ENCODE measurements at places on chromosomes 2 and 18.

GRCh38 chr2:6924101-6924923, 7.1 kb downstream of the RNF144A start:
- no peak for DNase-seq

DNA sequence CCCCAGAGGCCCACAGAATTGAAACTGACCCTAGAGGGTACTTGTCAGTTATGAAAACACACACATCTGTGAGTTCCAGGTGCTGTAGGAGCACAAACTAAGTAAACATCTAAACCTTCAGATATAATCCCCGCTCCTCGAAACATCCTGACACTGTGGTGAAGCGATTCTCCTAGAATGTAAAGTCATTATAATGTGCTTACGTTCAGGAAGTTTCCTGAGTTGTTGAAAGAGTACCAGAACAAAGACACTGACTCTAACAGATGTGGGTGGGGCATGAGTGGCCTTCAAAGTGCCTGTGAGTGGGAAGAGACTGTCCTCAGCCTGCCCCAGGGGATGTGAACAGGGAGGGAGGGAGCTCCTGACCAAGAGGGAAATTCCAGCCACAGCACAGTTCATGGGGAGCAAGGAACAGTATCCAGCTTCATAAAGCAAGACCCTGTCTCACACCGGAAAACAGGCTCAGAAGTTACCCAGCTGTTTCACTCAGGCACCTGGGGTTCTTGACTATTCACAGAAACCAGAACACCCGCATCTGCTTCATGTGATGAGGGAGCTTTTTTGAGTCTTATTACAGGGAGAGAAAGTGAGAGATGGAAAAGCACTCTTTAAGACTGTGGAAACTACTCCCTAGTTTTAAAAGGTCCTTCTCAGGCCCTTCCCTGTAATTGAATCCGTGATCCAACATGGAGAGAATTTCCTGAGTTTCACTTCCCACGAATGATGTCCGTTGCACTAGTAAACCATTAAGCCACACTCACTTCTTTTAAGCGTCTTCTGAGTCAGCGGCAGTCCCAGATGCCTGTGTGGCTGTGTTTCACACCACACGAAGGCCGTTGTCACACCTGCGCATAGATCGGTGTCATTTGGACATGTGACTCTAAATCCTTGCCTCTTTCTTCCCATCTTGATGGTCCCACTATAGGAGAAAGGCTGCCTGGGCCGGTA, 88.6 kb upstream of the EML6 start:
- DNase-seq: no peak

- no peak for DNase-seq
Measured at GRCh38 chr2:181396256-181397123, 60.7 kb upstream of the ITGA4 start.

- DNase-seq: no peak
Measured at GRCh38 chr2:54697934-54698333, 25.5 kb upstream of the EML6 start.

- DNase-seq: no peak
Measured at GRCh38 chr2:179483131-179483530, 218.5 kb upstream of the SESTD1 start.

DNA sequence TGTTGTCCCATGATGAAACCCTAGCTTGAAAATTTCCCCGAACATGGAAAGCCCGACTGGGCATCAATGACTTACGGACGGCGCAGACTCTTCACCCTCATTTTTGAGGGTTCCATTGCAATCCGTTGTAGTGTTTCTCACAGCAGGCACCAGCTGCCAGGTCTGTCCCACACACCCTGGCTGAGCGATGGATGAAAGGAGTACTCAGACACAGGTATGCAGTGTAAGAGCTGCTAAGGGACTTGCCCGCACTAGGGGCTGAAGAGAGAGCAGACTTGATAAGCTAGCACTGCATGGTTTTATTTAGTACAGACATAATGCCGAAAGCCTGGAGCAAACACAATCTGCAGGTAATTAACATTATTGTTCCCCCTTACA, 15.8 kb downstream of the DYNAP start:
- DNase-seq: no peak

- DNase-seq: no peak
Measured at GRCh38 chr2:118403658-118404451, 315.6 kb downstream of the INSIG2 start.

DNA sequence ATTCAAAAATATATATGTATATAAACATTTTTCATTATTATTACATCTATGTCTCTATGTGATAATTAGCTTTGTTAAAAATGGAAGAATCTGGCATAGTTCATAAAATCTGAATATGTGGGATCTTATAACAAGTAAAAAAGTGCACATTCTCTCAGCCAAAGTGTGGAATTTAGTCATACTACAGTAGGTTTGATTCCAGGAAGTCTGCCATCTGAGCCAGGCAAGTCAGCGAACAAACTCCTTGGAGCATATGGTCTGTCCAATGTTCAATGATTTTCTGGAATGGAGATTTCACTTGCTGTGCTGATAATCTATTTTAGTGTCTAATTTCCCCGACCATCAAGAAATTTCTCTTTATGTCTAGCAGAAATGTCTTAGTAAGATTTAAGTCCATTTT, 1033.2 kb upstream of the NXPH2 start:
- DNase-seq: no peak

- no peak for DNase-seq
Measured at GRCh38 chr2:72271766-72272641, 124.3 kb upstream of the CYP26B1 start.

- DNase-seq: no peak
Measured at GRCh38 chr2:173323371-173323770, 31.3 kb upstream of the CDCA7 start.

DNA sequence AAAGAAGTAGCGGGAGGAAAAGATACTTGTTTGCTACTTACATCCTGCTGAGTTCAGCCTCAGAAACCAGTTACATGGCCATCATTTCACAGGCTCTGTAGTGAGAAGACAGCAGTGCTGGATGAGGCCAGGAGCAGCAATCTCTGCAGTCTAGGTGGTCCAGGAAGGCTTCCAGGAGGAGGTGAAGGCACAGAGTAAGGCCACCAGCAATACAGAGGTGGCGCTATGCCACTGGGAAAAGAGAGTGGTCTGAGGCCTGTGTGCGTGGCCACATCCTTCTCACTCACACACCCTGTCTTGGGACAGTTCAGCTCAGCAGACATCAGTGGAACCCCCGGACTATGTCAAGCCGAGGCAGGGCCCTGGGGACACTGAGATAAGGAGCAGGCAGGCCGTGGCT, 162.7 kb downstream of the KLHL29 start:
- no peak for DNase-seq

DNA sequence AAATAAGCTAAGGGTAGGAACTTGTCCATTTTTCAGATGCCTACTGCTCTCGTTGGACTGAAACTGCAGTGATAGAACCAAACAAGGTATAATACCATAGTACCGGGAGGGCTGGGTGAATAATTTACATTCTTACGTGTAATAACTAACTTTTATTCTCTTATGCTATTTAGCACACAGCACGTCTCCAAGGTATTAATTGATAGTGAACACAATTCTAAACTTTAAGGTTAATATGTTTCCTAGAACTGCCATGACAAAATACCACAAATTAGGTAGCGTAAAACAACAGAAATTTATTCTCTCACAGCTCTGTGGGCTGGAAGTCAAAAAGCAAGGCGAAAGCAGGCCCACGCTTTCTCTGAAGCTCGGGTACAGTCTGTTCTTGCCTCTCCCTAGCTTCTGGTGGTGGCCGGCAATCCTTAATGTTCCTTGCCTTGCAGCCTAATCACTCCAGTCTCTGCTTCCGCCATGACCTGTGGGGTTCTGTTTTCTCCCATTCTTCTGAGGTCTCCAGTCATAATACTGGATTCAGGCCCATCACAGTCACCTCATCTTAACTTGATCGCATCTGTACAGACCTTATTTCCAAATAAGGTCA, 5.6 kb upstream of the BCL2 start:
- no peak for DNase-seq

DNA sequence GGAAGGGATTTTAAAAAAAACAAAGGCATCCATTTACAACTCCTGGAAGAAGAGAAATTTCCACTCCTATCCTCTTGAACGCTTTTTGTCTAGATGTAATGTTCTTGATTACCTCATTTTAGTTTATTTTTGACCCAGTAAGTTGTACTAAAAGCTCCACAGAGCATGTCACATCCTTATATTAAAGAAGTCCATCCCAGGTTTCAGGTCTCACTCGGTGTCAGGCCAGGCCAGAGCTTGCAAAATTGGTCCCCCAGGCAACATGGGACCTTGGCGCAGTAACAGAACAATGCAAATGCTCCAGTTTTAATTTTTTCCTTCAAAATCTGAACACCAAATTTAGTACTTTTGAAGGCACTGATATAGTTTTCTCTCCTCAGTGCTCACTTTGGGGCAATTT, 218.4 kb upstream of the REV1 start:
- DNase-seq: no peak

DNA sequence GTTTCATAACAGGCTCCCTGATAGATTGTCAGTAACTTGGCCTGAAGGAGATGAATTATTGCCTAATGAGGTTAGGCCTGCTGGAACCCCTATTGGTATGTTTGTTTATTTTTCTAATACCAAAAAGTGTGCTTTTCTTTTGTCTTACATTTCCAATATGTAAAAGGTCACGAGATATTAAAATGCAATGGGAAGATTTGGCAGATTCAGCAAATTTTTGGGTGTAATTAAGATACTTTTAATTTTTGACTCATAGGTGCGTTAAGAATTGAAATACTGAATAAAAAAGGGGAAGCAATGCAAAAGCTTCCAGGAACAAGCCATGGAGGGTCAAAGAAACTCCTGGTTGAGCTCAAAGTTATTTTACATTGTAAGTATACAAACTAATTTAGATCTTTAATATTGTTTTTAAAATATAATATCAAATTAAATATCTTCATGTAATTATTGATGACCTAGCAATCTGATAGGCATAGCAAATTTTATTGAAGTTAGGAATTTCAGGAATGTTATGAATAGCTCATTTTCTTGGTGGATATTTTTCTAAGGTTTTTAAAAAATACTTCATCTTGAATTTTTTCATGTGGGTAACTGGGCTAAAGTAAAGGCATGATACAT, 52.1 kb downstream of the SMCHD1 start:
- no peak for DNase-seq

GRCh38 chr18:12559319-12559718, 98.6 kb downstream of the SPIRE1 start:
- DNase-seq: no peak

DNA sequence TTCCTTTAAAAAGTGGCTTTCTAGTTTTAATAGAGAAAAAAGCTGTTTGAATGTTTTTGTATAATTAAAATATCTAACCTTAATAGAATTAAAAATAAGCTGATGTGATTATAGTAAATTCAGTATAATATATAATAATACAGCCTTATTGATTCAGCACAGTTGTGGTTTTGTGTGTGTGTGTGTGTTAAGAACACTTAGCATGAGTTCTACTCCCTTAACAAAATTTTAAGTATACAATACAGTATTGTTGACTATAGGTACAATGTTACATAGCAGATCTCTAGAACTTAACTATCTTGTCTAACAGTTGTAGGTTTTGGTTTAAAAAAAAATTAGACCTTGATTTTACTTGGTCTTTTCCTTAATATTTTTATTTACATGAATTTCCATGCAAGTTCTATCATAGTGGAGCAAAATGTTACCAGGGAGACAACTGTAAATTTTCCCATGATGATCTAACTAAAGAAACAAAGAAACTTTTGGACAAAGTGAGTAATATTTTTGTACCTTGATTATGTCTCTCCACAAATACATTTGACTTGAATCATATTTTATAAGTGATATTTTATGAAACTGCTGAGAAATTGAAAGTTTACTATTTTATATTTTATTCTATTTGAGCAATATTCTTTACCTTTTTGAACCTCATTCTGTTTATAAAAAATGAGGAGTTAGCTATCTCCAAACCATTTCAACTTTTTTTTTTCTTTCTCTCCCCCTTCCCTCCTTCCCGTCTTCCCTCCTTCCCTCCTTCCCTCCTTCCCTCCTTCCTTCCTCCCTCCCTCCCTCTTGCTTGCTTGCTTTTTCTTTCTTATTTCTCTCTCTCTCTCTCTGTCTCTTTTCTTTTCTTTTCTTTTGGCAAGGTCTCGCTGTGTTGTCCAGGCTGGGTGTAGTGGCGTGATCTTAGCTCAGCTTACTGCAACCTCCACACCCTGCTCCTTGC, 46.3 kb downstream of the ZC3H6 start:
- no peak for DNase-seq

- DNase-seq: no peak
Measured at GRCh38 chr2:64101141-64101591, 43.1 kb downstream of the PELI1 start.

DNA sequence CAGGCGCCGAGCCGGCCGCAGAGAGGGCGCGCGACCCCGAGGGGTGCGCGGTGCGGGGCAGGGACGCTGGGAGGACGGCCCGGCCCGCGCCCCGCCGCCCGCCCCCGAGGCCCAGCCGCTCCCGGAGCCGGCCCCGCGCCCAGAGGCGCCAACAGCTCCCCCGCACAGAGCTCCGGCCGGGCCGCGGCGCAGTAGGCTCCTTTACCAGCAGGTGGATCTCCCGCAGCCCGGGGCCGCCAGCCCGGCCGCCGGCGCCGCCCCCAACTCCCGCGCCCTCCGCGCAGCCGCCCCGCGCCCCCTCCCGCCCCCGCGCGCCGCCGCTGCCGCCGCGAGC, 258 bp downstream of the MGAT4A start:
- peak; percentile 88 for DNase-seq

DNA sequence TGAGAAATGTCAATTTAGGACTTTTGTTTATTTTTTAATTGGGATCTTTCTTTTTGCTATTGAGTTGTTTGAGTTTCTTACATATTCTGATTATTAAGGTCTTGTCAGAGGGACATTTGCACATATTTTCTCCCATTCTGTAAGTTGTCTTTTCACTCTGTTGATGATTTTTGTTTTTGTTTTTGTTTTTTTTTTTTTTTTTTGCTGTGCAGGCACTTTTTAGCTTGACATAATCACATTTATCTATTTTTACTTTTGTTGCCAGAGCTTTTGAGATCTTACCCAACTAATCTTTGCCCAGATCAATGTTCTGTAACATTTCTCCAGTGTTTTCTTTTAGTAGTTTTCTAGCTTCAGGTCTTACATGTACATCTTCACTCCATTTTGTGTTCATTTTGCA, 166.6 kb downstream of the EPHA4 start:
- no peak for DNase-seq

GRCh38 chr18:72086421-72086820, 457.7 kb downstream of the CBLN2 start:
- DNase-seq: peak; percentile 3

DNA sequence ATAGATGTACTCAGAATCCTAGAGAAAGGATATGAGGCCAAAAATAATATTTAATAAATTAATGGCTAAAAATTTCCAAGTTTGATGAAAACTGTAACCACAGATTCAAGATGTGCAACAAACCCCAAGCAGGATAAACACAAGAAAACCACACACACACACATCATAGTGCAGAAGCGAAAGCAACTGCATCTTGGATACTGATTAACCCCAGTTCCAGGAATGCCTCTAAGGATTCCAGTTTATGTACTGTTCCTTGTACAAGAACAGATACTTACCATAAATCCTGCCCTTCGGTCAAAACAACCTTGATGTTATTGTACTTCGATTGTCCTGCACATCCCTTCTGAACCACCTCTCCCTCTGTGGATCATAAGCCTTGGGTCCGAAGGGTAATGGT, 122.8 kb upstream of the PID1 start:
- DNase-seq: no peak

GRCh38 chr2:102044235-102044896, 52.6 kb downstream of the IL1R2 start:
- DNase-seq: no peak
